ENCODE measurements at places on chromosomes 16 and 17.

- DNase-seq, result no peak
Measured at GRCh38 chr16:11354733-11355574, 9.7 kb downstream of the RMI2 start.

GRCh38 chr17:41340934-41341861 is 9.4 kb downstream of the KRT33A start:
- DNase-seq, result no peak

GRCh38 chr16:82834151-82834815 is 207.5 kb downstream of the CDH13 start:
- no peak for DNase-seq

DNA sequence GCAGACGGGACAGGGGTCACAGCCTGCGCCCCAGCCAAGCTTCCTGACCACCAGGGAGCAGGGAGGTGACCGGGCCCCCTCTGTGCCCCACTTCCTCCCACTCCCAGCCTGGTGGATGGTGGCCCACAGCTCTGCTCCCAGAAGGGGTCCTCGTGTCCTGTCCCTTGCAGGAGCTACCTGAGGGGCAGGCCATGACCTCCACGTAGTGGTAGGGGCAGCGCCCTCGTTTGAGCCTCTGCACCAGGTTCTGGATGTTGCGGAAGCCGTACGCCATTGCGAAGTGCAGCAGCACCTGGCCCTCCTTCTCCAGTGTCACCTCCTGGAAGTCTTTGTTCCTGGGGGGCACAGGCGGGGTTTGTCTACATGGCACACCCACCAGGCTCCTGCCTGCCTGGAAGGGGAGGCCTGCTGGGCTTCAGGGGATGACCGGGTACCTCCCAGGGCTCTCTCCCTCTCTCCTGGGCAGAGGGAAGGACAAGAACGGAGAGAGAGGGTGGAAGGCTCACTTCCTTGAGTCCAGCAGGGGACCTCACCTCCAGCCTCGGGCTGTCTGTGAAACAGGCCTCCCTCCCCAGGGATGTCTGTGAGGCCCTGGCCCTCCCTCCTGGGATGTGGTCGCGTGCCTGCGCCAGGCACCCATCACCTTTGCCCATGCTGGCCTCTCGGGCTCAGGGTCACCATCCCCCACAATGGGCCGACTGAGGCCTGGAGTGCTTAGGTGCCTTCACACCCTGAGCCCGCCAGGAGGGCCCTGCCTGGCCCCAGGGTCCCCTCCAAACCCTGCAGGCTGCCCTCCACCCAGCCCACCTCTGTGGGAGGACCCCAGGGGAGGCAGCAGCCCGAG is 4.0 kb downstream of the HAGHL start:
- DNase-seq, result no peak

- no peak for DNase-seq
Measured at GRCh38 chr17:6413065-6413464, 21.9 kb downstream of the AIPL1 start.

GRCh38 chr16:68289621-68290329 is 21.0 kb downstream of the SLC7A6OS start:
- DNase-seq, result no peak

DNA sequence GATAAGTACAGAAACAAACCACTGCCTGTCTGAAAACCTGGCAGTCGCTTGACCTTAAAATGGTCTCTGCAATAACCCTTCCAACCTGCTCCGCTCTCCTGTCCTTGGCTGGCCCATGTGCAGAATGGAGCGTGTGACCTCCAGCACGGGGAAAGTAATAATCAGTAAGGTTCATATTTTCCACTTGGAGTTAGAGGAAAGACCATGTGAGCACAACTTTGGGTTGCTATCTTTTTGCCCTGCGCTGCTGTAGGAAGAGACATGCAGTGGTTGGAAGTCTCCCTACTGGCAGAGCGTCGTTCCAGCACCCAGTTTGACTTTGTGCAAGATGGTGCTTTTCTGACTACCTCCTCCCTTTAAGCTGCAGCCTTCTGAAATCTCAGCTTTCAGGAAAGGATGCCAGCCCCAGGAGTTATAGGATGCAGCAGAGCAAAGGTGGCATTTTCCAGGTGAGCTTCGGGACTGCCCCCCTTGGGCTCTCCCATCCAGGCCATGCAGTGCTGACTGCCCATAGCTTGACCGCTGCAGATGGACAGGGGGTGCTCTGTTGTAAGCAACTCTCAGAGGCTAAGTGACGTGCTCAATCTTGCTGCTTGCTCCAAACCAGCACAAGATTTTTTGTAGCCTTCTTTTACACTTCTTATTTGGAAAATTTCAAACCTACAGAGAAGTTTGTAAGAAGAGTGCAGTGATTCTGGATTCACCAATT is 110.7 kb upstream of the NOL11 start:
- no peak for DNase-seq

GRCh38 chr17:13478326-13478830 is 123.4 kb downstream of the HS3ST3A1 start:
- no peak for DNase-seq

DNA sequence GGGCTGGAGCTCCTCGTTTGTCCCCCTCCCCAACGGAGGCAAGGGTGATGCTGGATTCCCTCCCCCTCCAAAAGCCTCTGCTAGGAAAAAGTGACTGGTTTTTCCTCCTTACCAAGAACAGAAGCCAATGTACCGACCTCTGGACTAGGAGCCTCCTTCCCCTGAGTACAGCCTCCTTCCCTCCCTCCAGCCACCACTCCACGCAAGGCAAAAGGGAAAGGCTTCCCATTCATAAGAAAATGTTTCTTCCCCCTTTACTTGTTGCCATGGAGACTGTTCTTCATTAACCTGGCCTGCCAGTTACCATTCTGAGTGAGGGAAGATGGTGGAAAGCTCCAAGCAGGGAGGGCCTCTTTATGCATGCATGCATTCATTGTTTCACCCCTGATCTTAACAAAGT is 4.3 kb upstream of the PIMREG start:
- no peak for DNase-seq

- DNase-seq, result no peak
Measured at GRCh38 chr17:72445055-72445991, 324.5 kb downstream of the SOX9 start.
